ENCODE measurements at places on chromosomes 6 and 20.

GRCh38 chr6:123380257-123380656, 256.5 kb downstream of the TRDN start:
- DNase-seq: no peak

- DNase-seq: no peak
These were observed 15.7 kb downstream of the AURKA start for GRCh38 chr20:56376331-56376730.

GRCh38 chr20:62876902-62877816, 15.5 kb upstream of the TCFL5 start:
- DNase-seq: no peak

- no peak for DNase-seq
These were observed 83.0 kb upstream of the CITED2 start for GRCh38 chr6:139457476-139457875.

GRCh38 chr6:2952557-2953095, 18.7 kb downstream of the SERPINB6 start:
- peak; percentile 52 for DNase-seq

- no peak for DNase-seq
These were observed 77.5 kb upstream of the GJE1 start for GRCh38 chr6:142055219-142055618.

- DNase-seq: no peak
These were observed 170.5 kb downstream of the GPX5 start for GRCh38 chr6:28696167-28696566.

DNA sequence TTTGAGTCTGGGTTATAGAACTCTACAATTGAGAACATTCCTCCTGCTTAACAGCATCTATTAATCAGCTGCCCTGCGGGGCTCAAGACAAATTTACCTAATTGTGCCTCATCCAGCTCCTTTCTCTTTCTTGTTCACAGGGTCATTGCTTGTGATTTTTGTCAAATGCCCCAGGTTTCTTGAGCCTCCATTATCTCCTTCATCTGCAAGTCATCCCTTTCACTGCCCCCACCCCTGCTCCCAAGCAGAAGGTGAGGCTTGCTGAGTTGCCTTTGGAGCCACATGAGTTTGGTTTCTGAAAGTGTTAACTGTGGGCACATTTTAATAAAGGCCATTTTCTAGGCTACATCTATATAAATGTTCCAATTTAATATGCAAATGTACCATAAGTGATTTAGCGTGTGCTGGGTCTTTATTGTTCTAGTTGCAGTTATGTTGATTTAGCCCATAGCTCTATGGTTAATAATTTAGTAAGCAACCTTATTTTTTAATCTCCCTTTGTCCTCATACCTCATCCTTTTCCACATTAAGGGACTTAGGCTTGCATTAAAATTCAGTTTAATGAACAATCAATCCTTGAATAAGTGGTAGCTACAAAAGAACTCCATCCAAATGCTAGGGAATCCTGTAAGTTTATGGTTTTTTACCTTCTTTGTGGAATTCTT, 56.1 kb downstream of the VSTM2L start:
- DNase-seq: no peak
